Kasumi-1 (cell line): ENCODE measurements at places on chromosomes 6 and 20.

DNA sequence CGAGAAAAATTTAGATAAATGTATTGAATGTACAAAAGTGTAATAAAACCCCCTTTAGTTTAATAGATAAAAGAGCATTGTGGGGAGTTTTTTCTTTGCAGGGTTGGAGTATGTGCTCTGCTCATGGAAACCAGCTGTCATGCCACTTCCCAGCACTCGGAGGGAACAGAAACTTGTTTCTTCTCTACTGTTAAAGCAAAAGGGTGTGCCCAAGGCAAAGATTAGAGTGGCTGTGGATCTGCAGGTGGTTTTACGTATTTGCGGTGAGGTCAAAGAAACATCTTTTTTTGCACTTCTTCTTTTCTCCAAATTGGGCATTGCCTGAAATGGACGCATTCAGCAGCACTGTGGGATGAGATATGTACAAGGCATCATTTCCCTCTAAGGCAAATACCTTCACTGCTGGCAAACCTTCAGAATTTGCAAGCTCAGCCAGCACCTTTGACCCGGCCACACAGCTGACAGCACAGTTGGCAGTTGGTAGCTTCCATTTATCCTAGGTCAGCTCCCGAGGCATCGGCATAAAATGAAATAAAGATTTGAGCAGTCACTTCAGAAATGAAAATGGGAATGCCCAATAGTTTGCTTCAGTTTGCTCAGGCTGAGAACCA, 178.4 kb upstream of the EYA4 start:
- DNase-seq = no peak

DNA sequence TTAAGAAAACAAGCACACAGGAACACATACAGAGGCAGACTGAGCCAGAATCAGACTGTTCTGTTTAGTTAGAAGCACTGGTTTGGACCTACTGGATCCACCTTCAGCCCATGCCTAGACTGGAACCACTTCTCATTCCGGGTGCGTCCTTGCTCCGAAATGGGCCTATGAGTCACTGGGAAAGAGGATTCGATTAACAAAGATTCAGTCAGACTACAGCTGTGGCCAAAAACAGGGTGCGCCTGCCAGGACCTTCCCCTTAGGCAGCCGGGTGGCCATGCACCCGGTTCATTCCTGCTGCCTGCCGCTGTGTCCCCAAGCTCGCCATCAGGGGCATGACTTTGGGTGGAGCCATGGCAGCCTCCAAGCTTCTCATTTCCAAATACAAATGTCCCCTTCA, 14.5 kb upstream of the KCNK5 start:
- DNase-seq = no peak

DNA sequence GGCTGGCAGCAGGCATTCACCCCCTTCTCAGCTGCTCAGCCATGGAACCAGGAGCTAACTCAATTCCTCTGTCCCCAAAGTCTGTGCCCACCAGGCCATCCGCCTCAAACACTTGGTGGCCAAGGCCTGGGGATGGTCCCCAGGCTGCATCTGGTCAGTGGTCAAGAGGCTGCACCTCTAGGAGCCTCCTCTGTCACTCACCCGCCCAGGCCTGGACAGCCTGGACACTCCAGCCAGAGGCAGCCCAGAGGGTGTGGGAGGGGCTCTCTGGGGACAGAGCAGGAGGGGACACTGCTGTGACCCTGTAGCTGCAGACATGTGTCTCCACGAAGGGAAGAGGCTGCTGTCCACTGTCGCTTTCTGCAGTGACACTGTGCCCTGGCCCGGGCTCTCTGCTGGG, 416.6 kb upstream of the SULF2 start:
- DNase-seq = no peak

GRCh38 chr20:24566656-24567055, 97.2 kb downstream of the SYNDIG1 start:
- DNase-seq = no peak

DNA sequence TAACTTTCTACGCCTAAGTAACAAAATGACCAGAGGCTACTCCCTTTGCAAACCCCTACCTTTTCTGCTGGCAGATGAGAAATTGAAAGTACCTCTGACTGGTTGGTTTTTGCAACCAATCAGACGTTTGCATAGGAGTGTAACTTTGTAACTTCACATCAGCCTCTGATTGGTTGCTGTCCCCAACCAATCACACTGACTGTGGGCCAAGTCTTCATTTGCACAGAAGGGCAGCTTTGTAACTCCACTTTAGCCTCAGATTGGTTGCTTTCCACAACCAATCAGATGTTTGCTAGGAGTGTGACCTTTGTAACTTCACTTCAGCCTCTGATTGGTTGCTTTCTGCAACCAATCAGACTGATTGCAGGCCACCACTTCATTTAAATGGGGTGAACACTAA, 89.1 kb downstream of the ME1 start:
- DNase-seq = no peak

DNA sequence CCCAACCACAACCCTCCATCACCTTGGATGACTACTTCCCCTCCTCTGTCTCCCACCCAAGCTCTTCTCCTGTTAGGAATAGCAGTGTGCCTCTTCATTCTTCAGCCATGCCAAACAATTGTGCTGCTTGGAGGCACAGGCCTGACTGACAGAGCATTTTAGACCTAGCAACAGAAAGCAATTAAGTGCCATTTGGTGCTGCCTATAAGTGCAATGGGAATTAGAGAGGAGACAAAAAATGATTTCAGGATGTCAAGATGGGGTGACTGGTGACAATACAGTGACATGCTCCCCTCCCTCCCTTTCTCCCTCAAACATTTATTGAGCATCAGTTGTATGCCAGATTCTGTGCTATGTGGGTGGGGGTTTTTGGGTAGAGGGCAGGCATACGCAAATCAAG, 322.6 kb upstream of the MOCS1 start:
- no peak for DNase-seq

GRCh38 chr6:163780994-163781393, 366.5 kb downstream of the QKI start:
- no peak for DNase-seq

- DNase-seq = no peak
Measured at GRCh38 chr6:48032151-48032550, 78.8 kb downstream of the PTCHD4 start.
